ENCODE measurements at places on chromosomes 11 and 22. TPM values are rescaled to one million over a fixed set of nuclear protein-coding genes. Genes with fewer than 3 reads are reported as not detected.

The RAB3IL1 gene
- 20.7 TPM for total RNA-seq

The HBE1 gene
- total RNA-seq: not detected

The DEPDC7 gene
- total RNA-seq: 0.91 TPM

The TAGLN gene
- total RNA-seq: 285 TPM

The TRPT1 gene
- 32.8 TPM for total RNA-seq

The SCGB2A2 gene
- total RNA-seq: not detected

The OR8G5 gene
- total RNA-seq: not detected

The ATP5MG gene
- total RNA-seq: 22.2 TPM

The IGF2 gene
- total RNA-seq: 7.1 TPM

The SCGB1D2 gene
- total RNA-seq: not detected

The SCARF2 gene
- total RNA-seq: 10.1 TPM

The TTC36 gene
- total RNA-seq: 0.34 TPM

The UBE2L3 gene
- 45.8 TPM for total RNA-seq

The KRTAP5-1 gene
- total RNA-seq: not detected

The BRSK2 gene
- total RNA-seq: 0.20 TPM

The MAJIN gene
- not detected for total RNA-seq

The PRDM10 gene
- total RNA-seq: 12.5 TPM

Measured in upper lobe of left lung (tissue), 6 donors.